ENCODE measurements at places on chromosomes 1 and 21. TPM values are rescaled to one million over a fixed set of nuclear protein-coding genes. Genes with fewer than 3 reads are reported as not detected.

LYPLA2 gene
- polyA plus RNA-seq, result 47.2 TPM

USH2A gene
- polyA plus RNA-seq, result 0.04 TPM

SYPL2 gene
- 0.37 TPM for polyA plus RNA-seq

PKNOX1 gene
- polyA plus RNA-seq, result 24.7 TPM

DNA sequence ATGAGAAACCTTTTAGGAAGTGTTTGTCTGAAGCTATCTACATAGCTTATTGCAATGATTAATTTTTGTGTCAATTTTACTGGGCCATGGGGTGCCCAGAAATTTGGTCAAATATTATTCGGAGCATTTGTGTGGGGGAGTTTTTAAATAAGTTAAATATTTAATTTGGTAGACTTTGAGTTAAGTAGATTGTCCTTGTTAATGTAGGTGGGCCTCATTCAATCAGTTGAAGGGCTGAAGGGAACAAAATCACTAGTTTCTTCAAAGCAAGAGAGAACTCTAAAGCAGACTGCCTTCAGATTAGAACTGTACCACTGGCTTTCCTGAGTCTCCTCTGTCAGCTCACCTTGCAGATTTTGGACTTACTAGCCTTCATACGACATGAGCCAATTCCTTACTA, 1008.6 kb upstream of the ADAMTS5 start:
- DNase-seq, result no peak

- no peak for DNase-seq
Observed at GRCh38 chr1:223249854-223250631, 107.0 kb upstream of the TLR5 start.

DNA sequence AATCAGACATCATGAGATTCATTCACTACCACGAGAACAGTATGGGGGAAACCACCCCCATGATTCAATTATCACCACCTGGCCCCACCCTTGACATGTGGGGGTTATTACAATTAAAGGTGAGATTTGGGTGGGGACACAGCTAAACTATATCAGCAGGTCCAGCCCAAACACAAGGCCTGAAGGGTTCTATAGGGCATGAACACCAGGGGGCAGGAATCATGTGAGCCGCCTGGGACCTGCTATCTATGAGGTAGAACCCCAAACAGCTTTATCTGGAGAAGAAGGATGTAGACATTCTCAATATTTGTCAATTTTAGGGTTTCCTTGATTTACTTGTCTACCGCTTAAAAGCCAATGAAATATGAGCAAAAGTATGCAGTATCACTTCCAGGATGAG, 294.9 kb upstream of the DEPDC1 start:
- DNase-seq, result no peak

GRCh38 chr21:34635307-34635706, 20.4 kb upstream of the RCAN1 start:
- DNase-seq, result no peak

Measured in left lung (tissue), 14 donors.